ENCODE measurements at places on chromosomes 4 and X. TPM values are rescaled to one million over a fixed set of nuclear protein-coding genes. Genes with fewer than 3 reads are reported as not detected.

DNA sequence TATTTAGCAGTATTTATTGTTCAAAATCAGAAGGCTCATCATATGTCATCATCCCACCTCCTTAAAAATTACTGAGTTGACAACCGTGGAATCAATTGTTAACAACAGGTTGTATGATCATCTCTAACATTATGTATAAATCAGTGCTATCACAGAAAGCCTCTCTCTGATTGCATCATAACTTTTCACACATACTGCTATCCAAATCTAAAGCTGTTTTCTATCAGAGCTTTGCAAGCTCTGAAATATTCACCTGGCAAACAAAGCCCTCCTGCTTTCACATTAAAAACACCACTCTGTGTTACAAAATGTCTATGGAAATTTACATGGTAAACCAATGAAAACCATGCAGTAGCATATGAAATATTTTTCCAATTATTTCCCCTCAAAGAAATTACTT is 310.0 kb downstream of the PDGFC start:
- DNase-seq, result no peak

The CT45A10 gene
- not detected for total RNA-seq

- DNase-seq, result no peak
These were observed 7.9 kb upstream of the SERTM2 start for GRCh38 chrX:111503485-111503993.

The ADH1C gene
- total RNA-seq, result 5.9 TPM

The CDX4 gene
- total RNA-seq, result not detected
